SJCRH30 (cell line): ENCODE measurements at places on chromosomes 13 and 19. TPM values are rescaled to one million over a fixed set of nuclear protein-coding genes. Genes with fewer than 3 reads are reported as not detected.

Gene CYP4F2
- total RNA-seq, result not detected in 2 replicates

Gene PRX
- 2.9 and 4.0 TPM in 2 replicates for total RNA-seq

Gene CBLC
- not detected in 2 replicates for total RNA-seq

Gene DLL3
- total RNA-seq, result 3.7 and 3.8 TPM in 2 replicates

Gene PSG3
- not detected in 2 replicates for total RNA-seq

Gene FRY
- 3.0 and 4.8 TPM in 2 replicates for total RNA-seq

Gene OR7D2
- 0.05 and 0.14 TPM in 2 replicates for total RNA-seq

Gene ANKLE1
- 0.49 and 0.66 TPM in 2 replicates for total RNA-seq

Gene PSG1
- total RNA-seq, result not detected in 2 replicates

Gene WDR88
- total RNA-seq, result not detected in 2 replicates

Gene MBD3L2
- not detected in 2 replicates for total RNA-seq

Gene CRB3
- total RNA-seq, result not detected in 2 replicates

Gene PDE4C
- 0.81 and 1.3 TPM in 2 replicates for total RNA-seq

Gene XAB2
- 29.5 and 33.0 TPM in 2 replicates for total RNA-seq

Gene PTPRS
- total RNA-seq, result 21.8 and 22.2 TPM in 2 replicates

Gene ASPDH
- total RNA-seq, result not detected in 2 replicates

Gene ZIC2
- total RNA-seq, result 2.7 and 3.1 TPM in 2 replicates

Gene TEKTIP1
- total RNA-seq, result not detected in 2 replicates

Gene KCNC3
- total RNA-seq, result 1.1 and 1.2 TPM in 2 replicates

Gene UBL3
- 19.4 and 20.9 TPM in 2 replicates for total RNA-seq

Gene CEACAM7
- not detected in 2 replicates for total RNA-seq

Gene ZNF558
- total RNA-seq, result 20.9 and 22.4 TPM in 2 replicates

Gene THSD8
- total RNA-seq, result not detected in 2 replicates

Gene CNFN
- total RNA-seq, result not detected in 2 replicates

Gene CLEC4M
- not detected in 2 replicates for total RNA-seq

Gene ACP7
- total RNA-seq, result not detected in 2 replicates

Gene MTUS2
- 1.7 and 2.4 TPM in 2 replicates for total RNA-seq

Gene ATP1A3
- total RNA-seq, result 11.2 and 12.1 TPM in 2 replicates

Gene CCDC194
- not detected in 2 replicates for total RNA-seq

Gene KL
- total RNA-seq, result not detected in 2 replicates

Gene PLVAP
- not detected in 2 replicates for total RNA-seq
